Hypothalamus (tissue), 51 donors: ENCODE measurements at places on chromosomes 2 and 18.

- peak; percentile 84 for DNase-seq
These were observed 2.4 kb upstream of the LDLRAD4 start for GRCh38 chr18:13216092-13216582.

DNA sequence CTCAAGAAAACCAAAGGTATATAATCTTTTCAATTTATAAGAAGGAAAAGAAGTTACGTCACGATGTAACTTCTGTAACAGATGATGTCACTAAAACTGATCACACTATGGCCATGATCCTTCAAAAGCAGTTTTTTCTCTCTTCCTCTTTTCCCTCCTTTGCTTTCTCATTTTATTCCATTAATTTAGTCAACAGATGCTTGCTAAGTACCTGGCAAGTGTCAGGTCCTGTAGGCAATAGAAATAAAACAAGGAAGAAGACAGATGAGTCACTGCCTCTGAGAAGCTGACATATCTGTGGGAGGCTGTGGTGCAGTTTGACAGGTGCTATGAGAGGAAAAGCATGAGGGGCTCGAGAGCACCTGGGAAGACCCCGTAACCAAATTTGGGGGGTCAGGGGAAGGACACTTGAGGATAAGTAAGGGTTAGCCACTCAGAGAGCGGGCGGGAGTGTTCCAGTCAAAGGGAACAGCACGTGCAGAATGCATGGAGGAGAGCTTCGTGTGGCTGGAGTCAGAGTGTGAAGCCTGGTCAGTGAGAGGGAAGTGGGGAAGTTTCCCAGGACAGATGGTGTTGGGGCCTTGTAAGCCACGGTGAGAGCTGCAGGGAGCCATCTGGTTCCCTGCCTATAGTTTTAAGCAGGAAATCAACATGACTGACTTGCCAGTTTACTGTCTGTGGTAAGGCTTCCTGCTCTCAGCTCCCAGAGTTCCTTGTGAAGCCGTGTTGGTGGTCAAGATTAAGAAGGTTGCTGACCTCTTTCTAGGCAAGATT is 198.8 kb upstream of the FOSL2 start:
- DNase-seq, result no peak

- DNase-seq, result no peak
These were observed 22.9 kb upstream of the TMEM87B start for GRCh38 chr2:112032224-112032586.

- peak; percentile 48 for DNase-seq
These were observed 107.4 kb upstream of the KCTD1 start for GRCh38 chr18:26655525-26656430.

DNA sequence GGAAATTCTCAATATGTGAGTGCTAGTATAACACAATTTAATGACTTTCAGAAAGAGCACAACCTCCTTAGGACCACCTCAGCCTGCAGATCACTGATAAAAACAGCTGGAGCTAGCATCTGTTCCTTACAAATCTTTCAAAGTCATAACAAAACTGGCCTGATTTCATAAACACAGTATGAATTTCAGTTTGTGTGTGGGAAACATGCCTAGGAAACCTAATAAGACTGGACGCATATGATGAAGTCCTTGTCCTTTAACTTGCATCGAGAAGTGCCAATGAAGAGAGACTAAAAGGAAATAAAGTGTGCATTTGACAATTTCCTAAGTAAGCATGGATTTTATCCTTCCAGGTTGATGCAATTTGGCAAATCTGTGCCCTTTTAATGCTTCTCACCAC is 74.1 kb upstream of the KLHL14 start:
- DNase-seq, result no peak

GRCh38 chr18:63000839-63001238 is 285.5 kb downstream of the PHLPP1 start:
- DNase-seq, result no peak

DNA sequence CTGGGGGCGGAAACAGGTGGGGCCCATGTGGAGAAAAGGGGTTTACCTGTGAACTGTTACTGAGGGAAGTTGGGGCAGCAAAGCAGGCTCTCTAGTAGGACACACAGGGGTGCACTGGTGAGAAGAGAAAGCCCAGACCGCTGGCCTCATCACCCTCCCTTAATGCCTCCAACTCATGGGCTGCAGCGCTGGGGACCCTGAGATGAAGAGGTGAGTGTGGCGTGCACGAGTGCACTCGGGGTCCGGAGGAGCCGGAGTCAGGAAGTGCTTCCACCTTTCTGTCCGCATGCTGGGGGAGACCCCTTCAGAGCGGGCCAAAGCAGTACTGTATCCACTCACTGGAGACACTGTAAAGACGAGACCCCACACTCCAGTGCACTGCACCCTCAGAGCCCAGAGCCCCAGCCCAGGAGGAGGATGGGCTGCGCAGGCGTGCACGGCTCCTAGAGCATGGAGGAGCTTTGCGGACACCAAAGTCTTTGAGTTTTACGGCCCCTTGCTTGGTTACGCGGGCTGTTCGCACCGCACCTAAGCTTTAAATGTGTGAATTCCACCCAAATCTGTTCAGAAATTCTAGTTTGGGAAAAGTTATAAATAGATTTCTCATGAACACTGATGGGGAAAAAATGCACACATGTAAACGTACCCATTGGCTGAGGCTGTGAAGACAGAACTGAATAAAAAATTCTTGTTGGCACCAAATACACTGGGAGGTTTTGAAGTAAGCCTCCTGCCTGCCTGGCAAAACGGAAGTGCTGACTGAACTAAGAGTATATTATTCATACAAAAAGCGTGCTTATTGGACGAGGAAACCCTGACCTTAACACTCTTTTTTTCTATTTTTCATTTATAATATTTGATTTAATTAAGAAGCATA is 45.4 kb upstream of the PPP4R1 start:
- DNase-seq, result no peak

GRCh38 chr2:37622450-37623100 is 48.9 kb downstream of the CDC42EP3 start:
- no peak for DNase-seq
